ENCODE measurements at places on chromosomes 12 and 14.

DNA sequence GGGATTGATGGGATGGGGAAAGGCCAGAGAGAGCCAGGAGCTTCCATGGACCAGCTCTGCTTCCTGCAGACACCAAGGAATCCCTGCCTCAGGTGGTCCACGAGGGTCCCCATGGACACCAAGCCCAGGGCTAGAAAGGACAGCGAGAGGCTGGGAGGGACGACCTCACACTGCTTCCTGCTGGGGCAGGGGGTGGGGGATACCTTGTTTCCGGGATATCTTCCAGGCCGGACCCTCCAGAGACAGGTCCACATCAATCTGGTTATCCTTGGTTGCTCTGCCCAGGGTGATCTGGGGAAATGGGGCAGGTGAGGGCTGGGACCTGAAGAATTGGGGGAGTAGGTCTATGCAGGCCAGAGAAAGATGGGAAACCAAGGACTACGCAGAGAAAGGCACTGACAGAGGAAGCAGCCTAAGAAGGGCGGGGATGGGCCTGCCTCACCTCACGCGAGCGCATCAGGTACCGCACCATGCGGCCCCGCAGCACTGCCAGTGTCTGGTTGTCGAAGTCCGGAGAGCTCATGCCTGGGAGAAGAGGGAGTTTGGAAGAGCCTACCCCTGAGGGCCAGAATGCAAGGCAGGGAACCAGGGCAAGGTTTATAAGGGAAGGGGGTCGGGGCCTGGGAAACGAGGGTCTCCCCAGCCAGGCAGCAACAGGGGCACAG is 8.8 kb downstream of the MCRS1 start:
- DNase-seq, result no peak

GRCh38 chr12:62484233-62484632 is 17.6 kb downstream of the MON2 start:
- DNase-seq, result no peak

DNA sequence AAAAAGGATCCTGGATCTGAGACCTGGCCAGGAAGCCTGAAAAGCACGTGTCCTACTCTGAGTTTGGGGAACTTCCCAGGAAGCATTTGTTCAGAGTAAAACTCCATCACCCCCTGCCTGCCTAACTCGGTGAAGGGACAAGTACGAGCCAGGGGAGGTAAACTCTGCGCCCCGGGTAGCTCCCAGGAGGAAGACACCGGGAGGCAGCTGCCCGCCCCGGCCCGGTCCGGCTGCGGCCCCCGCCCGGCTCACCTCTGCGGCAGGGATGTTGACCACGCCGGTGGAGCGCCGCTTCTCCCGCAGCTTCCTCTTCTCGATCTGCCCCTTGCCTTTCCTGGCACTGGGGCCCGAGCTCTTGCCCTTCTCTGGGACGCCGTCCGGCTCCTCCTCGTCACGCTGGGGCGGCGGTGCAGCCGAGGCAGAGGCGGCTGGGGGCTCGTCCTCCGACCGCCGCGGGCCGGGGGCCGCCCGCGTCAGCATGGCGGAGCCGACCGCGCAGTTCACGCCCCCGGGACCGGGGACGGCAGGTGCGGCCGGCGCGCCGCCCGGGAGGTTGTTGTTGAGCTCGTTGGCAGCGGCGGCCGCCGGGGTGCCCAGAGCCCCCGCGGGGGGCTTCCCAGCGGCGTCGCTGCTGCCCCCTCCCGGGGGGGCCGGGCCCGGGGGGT is 1.2 kb downstream of the PAWR start:
- DNase-seq, result no peak

GRCh38 chr12:49342066-49342913 is 4.4 kb upstream of the DNAJC22 start:
- DNase-seq, result no peak

- DNase-seq, result no peak
Measured at GRCh38 chr14:41749429-41749828, 142.8 kb downstream of the LRFN5 start.

DNA sequence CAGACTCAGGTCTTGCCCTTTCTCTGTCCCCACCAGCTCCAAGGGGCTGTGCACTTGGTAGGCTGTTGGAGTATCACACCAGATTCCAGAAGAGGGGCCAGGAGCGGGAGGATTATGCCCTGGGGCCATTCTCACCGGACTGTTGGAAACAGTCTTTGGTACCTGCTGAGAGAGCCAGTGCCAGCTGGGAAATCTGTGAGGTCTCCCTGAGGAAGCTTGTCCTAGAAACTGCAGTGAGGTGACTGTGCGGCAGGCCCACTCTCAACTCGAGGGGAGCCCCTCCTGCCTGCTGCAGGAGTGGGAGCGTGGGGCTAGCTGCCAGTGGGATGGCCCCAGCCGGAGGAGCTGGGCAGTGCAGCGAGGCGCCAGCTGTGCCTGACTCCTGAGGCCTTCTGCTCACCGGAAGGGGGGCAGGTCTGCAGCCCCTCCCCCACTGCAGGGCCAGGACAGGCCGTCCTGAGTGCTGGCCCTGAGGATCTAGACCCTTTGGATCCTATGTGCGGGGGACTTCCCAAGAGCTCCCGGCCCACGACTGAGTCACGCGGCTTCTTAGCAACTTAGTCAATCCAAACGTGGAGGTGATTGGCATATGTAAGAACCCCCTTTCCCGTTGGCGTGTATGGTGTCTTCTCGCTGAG is 295.2 kb downstream of the CACNA1C start:
- DNase-seq, result no peak

GRCh38 chr12:48583728-48584127 is 13.9 kb upstream of the LALBA start:
- DNase-seq, result no peak

GRCh38 chr12:100656856-100657255 is 83.4 kb downstream of the GAS2L3 start:
- DNase-seq, result no peak

GRCh38 chr14:75298187-75298965 is 19.7 kb downstream of the FOS start:
- DNase-seq, result no peak

- no peak for DNase-seq
Measured at GRCh38 chr14:29858299-29858698, 69.3 kb downstream of the PRKD1 start.

- DNase-seq, result peak; percentile 86
Measured at GRCh38 chr12:64083285-64084210, 138.5 kb downstream of the KICS2 start.

GRCh38 chr14:69827560-69827959 is 30.5 kb upstream of the SLC10A1 start:
- no peak for DNase-seq

DNA sequence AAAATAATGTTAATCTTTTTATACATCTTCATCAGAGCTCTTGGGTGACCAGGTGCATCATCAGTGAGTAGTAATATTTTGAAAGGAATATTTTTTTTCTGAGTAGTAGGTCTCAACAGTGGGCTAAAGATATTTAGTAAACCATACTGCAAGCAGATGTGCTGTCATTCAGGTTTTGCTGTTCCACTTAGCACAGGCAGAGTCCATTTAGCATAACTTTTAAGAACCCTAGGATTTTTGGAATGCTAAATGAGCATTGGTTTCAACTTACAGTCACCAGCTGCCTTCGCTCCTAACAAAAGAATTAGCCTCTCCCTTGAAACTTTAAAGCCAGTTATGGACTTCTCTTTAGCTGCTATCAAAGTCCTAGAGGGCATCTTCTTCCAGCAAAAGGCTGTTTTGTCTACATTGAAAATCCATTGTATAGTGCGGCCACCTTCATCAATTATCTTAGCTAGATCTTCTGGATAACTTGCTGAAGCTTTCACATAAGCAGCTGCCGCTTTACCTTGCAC is 24.6 kb downstream of the RIMKLB start:
- DNase-seq, result no peak

GRCh38 chr14:55893705-55894104 is 224.5 kb upstream of the PELI2 start:
- DNase-seq, result peak; percentile 29

DNA sequence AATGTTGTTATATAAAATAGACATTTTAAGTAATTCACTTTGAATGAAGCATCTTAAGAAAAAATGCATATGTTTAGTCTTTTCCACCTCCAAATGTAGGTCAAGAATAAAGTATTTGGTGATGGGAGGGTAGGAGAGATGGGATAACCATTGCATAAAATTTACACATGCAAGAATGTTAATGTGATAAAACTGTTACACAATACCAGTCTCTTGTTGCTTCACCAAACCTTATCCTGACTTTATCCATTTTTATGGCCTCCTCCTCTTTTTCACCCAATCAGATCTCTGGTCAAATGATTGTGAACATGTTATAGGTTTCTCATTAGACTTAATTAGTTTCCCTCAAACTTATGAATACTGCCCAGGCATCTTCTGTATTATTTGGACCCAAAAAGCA is 994.5 kb upstream of the FLRT2 start:
- no peak for DNase-seq

- no peak for DNase-seq
Measured at GRCh38 chr14:92616178-92616577, 102.6 kb downstream of the RIN3 start.

- no peak for DNase-seq
Measured at GRCh38 chr14:99602054-99602787, 1.8 kb downstream of the CCDC85C start.

DNA sequence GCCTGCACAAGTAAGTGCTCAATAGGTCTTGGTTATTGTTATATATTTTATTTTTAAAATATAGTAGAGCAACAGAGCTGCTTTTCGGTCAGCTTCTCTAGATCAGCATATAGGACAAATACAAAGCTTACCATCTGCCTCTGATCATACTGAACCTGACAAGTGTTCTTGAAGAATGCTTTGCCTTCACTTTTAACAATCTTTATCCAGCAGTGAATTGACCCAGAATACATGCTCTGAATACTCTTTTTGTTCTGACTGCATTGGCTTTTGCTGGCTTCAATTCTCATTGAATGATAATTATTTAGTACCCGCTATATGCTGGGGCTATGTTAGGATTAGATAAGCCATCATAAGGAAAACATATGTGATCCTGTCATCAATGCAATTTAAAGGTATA is 137.8 kb downstream of the DHRS2 start:
- no peak for DNase-seq

- no peak for DNase-seq
Measured at GRCh38 chr14:34034447-34035176, 83.7 kb upstream of the EGLN3 start.

DNA sequence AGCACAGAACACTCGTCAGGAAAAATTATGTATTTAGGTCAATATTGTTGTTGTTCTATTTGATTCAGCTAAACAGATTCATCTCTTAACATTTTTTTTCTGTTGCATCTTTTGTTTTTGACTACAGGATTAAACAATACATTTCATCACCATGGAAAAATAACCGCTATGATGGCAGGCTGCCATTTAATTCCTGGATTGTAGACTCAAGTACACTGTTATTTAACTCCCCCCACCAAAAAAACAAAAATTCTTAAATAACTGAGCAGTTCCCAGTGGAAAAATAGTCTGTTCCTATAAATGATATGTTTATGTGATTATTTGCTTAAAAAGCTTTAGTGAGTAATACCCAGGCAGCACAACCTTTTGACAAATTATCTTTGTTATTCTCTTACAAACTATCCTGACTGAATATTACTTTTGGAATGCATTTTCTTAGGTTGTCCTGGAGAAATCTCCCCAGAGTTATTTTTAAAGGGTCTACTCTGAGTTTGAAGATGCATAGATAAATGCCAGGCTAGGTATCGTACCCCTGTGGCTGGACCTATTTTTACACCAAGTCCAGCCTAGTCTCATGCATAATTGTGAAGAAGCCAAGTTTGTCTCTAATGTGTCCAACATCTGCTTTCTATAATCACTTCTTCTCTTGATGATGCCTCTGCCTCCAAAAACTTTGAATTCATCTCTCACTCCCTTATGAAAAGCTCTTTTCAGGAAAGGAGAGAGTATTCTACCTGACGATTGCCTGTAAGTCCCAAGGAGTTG is 3.7 kb downstream of the KERA start:
- DNase-seq, result no peak

DNA sequence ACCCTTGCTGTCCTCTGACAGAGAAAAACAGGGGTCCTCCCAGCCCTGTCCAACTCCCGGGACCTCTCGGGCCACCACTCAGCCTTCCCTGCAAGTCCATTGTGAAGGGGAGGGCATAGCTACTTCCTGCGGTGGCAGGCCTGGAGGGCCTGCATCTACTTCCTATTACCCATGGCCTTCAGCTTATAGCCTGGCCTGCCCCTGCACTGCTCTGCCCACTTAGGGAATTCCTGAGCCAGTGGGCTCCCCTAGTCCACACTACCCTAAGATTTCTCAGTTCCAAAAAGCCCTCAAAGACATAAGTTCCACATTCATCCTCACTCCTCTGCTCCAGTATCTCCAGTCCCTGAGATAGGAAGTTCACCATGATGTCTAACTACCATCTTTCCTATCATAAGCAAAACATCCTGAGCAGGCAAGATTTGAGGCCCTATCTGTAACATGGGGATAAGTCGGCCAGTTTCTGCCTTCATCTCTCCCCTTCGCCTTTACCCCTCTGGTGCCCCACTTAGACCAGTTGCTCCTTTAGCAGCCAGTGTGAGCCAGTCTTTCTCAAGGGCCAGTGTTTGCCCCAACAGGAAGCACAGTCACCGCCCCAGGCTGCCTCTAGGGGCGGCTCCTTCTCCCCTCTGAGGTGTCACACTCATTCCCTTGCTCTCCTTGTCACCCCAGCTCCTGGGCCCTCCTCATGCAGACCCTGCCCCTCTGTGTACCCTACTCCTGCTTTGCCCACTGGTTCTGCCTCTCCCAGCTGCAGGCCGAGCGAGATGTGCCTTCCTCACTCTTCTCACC is 10.9 kb downstream of the HDAC7 start:
- DNase-seq, result no peak

- DNase-seq, result no peak
Measured at GRCh38 chr12:121167232-121167820, 34.6 kb downstream of the P2RX7 start.

DNA sequence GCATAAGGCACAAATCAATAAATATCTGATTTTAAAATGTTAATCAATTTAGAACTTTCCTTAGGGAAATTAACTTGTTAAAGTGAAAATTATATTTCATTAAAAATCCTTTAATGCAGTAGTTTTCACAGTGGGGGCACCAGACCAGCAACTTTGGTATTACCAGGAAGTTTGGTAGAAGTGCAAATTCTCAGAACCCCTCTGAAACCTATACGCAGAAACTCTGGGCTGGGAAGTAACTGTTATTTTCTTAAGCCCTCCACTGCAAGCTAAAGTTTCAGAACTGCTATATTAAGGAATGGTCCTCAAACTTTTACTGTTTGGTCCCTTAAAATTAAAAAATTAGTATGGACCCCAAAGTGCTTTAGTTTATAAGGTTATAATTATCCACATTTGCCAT is 35.7 kb downstream of the GNPTAB start:
- no peak for DNase-seq

DNA sequence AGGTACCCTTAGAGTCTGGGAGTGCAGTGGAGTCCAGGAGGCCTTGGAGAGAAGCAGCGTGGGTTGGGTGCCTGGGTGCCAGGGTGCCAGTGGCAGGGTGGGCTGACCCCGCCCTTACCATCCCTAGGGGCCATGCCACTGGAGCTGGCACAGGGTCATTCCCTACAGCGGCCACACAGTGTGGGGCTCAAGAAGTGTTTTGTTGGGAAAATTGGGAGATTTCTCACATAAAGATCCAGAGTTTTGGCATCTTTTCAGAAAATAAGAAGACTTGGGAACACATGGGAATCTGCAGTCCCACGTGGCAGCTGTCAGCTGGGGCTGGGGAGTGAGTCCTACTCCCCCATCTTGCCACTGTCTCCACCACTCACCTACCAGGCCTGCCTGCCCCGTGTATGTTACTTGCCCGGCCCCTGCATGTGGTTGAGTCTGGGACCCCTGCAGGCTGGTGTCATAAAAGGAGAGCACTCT is 4.2 kb downstream of the VASH1 start:
- DNase-seq, result no peak
